Panc1 (cell line): ENCODE measurements at places on chromosomes 2 and 18. TPM values are rescaled to one million over a fixed set of nuclear protein-coding genes. Genes with fewer than 3 reads are reported as not detected.

- no peak for DNase-seq
- no peak overlapping the region for H3K27ac ChIP-seq
- no peak overlapping the region for H3K4me3 ChIP-seq
- no peaks in the 10 kb centered on the region for H3K27me3 ChIP-seq
Measured at GRCh38 chr2:199366406-199366805, 91.3 kb downstream of the SATB2 start.

Gene PTPRN
- total RNA-seq = not detected

- no peaks in the 10 kb centered on the region for H3K36me3 ChIP-seq
- H3K27ac ChIP-seq = no peak overlapping the region
- no peaks in the 10 kb centered on the region for H3K4me1 ChIP-seq
- no peak for DNase-seq
- H3K4me3 ChIP-seq = no peak overlapping the region
Measured at GRCh38 chr2:63617366-63617765, 28.6 kb downstream of the MDH1 start.

GRCh38 chr2:36287363-36288275 is 68.0 kb upstream of the CRIM1 start:
- no peak overlapping the region for H3K4me3 ChIP-seq
- H3K27ac ChIP-seq = no peak overlapping the region
- no peaks in the 10 kb centered on the region for H3K36me3 ChIP-seq
- no peak for DNase-seq
- H3K4me1 ChIP-seq = no peaks in the 10 kb centered on the region
